Dermis microvascular lymphatic vessel endothelial cell (primary cell): ENCODE measurements at places on chromosomes 13 and 19.
A peak's percentile ranks its signal among the peaks of the same experiment; 100 is the strongest.

DNA sequence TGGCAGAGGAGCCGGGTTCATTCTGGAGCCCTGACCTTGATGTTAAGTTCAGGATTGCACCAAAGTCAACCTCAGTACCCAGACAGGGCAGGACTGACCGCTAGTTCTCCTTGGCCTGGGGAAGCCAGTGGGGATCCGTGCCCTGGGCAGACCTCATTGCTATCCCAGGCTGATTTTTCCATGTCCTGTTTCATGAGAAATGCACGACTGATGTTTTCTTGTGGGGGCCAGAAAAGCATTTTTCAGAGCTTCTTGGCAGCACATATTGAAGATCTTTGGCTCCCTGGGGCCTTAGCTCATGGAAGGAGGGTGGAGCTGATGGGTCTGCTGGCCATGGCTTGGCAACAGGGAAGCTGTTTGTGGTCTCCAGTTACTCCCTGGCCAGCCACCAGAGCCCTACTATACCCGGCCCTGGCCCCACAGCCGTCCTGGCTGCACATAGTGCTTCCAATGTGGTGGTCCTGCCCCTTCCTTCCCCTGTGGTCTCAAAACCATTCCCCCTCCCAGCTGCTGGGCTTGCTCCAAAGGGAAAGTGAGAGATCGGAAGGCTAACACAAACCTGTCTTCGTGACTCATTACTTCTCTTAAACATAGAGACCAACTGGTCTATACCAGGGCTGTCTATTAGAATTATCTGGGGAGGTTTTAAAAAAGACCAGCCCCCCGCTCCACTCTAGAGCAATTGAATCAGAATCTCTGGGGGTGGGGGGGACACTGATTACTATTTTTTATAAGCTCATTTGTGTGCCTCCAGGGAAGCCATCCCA is 11.2 kb downstream of the IL17D start:
- DNase-seq: peak; percentile 91

GRCh38 chr19:13022859-13023636 is 27.8 kb downstream of the NFIX start:
- peak; percentile 82 for DNase-seq

GRCh38 chr13:60094385-60095088 is 69.2 kb downstream of the DIAPH3 start:
- no peak for DNase-seq

DNA sequence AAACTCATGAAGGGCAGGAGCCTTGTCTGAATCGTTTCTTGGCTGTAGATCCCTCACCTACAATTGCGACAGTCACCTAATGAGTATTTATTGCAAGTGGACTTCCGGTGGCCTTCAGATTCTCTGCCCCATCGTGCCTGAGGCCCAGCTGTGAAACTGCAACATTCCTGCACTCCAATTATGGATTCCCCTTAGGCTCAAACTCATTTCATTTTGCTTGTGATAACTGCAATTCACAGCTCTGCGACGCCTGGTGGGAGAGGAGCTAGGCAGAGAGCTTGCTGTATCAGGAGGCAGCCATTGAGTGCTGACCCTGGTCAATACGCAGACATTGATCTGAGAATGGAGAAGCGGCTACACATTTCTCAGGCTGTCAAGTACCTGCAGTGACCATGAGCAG is 59.0 kb downstream of the CCDC70 start:
- DNase-seq: no peak

- DNase-seq: no peak
These were observed 5.4 kb upstream of the NTN5 start for GRCh38 chr19:48678201-48678600.
